GOT3 (cell line): ENCODE measurements at places on chromosomes 3 and 15.
A peak's percentile ranks its signal among the peaks of the same experiment; 100 is the strongest.

GRCh38 chr3:31917303-31918005 lies 63.6 kb downstream of the OSBPL10 start:
- no peak for DNase-seq

GRCh38 chr3:17179381-17180205 lies 294.8 kb downstream of the PLCL2 start:
- DNase-seq = no peak

DNA sequence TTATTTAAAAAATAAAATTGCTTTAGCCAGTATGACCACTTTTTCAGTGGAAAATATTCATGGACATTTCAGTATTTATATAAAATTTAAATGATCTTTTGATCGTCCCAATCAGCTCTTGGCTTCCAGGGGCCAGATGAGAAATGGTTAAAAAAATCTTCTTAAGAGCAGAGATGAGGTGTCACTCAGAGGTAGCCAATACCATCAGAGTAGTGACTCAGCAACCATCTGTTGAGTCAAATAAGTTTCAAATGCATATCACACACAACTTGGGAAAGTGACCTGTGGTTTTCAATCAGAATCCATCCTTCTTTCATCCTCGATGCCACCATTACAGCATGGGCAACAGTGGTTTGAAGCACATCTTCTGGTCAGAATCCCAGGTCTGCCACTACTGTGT lies 958.8 kb upstream of the NR2F2 start:
- DNase-seq = no peak

DNA sequence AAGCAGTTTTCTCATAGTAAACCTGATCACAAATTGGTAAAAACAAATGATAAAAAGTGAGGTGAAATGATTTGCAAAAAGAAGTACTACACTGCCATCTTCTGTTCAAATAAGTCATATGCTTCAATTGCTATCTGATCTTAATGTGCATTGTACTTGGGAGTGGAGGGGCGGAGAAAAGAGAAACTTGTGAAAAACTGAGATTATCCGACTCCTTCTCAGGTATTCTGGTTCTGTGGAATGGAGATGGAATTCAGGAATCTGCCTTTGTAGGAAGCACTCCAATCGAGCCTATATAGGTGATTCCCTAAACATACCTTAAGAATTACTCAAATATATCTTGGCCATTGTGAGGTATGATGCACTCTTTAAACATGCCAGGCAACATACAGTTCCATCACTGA lies 180.6 kb downstream of the CHL1 start:
- DNase-seq = no peak

DNA sequence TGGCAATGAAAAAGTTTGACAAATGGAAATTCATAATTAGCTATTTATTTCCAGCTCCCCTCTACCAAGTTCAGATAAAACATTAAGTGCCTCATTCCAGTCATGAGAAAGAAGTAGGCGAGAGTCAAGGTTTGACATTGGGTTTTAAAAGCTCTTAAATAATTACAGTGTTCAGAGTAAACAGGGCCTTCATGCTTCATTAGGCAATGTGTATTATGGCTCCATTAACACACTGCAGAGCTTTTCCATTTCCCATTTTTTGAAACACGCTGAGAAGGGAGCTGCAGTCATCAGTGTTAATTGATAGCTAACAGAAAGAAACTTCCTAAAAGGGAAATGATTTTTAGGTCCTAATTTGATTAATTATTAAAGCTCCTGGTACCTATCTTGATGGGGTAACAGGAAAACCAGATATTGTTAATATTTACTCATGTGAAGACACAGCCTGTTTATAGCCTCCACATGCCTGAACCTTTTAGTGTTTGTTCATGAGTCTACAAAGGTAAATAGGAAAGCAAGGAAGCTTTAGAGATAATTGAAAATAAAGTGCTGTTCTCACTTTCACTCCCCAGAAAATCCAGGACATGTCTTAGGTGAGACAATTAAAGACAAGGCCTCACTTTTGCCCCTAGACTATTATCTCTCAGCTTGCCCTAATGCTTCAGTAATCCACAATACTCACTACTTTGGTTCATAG lies 28.7 kb downstream of the SST start:
- DNase-seq = no peak

GRCh38 chr15:73108676-73109075 lies 56.4 kb downstream of the NEO1 start:
- no peak for DNase-seq

- no peak for DNase-seq
These were observed 94.6 kb upstream of the RASGRF1 start for GRCh38 chr15:79185199-79185598.

DNA sequence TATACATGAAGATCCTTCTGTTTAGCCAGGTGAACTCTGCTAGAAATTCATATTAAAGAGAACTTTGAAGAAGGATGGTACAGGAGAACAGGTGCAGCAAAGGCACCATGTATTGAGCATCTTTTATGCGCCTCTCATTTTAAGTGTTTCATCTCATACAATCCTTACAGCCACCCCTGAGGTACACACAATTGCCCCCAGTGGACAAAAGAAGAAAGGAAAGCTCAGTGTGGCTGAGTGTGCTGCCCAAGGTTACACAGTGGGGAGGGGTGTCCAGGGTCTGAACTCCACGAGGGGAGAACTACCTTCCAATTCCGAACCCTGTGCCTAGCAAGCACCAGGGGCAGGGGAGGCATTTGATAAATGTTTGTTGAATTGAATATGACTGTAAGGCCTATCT lies 98.6 kb downstream of the MECOM start:
- no peak for DNase-seq

GRCh38 chr15:70526221-70526973 lies 237.0 kb downstream of the UACA start:
- peak; percentile 27 for DNase-seq

GRCh38 chr15:25346371-25346770 lies 92.5 kb downstream of the UBE3A start:
- no peak for DNase-seq

DNA sequence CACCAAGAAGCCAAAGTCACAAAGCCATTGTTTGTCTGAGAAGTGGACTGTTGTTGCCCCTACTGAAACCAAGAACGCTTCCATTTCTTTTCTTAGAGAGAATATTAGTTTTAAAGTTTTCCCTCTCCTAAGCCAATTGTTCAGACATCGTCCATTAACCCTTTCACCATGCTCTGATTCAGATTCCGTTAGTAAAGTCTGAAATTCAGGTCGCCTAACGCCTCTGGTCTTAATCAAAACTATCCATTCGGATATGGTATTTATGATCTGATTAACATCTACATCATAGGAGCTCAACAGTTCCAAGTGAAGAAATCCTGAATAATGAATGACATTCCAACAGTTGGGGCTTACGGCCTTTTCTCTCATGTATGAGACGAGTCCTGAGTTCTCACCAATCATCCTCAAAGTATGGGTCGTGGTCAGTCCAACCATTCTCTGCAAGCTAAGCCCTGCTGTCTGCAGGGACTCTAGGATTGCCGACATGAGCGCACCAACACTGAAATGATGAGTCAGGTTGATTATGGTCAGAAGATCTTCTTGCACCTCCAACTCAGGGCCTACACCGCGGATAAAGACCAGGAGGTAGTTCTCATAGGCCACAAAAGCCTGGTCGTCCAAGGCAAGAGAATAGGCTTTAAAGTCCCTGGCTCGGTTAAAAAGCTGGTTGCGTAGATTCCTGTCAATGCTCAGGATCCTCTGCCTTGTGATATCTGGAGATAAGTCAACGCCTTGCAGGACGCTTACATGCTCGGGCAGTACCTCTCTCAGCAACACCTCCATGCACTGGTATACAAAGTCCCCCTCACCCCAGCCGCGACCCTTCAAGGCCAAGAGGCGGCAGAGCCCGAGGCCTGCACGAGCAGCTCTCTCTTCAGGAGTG lies 767 bp downstream of the EPM2AIP1 start:
- DNase-seq = no peak

DNA sequence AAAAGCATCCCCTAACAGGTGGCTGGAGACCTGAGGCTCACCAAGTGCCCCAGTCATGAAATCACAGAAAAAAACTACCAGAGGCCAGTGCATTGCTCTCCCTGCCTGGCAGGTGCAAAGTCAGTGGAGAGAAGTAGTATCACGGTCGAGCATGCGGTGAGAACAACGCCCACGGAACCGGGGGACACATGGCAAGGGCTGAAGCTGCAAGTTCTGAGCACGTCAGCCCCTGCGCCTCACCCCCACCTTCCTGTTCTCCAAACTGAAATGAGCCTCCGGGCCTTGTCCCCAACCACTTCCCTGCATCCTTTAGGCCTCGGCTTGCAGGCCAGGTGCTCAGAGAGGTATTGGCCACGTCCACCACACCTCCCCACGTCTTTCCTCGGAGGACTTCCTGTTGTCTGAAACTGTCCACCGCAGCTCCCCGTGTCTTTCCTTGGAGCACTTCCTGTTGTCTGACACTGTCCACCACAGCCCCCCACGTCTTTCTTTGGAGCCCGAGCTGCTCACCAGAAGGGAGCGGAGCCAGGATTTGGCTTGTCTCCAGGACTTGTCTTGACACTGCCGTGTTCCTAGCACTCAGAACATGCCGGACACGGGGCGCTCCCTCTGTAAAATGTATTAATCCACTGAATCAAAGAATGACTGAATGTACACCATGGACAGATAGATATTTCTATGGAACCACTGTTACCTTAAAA lies 43.9 kb downstream of the NSMCE3 start:
- no peak for DNase-seq

DNA sequence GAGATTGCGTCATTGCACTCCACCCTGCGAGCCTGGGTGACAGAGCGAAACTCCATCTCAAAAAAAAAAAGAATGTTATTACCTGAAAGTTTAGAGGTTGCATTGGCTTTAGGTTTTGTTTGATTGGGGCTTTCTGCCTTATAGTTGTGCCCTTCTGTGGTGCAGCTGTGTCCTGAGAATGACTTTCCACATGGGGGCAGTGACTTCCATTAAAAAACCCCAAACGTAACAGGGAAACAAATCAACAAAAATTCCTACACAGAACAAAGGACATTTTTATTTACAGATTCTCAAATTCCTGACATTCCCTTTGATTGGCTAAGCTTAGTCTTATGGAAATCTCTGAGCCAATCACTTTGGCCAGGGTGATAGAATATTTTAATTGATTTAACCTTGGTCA lies 154.1 kb upstream of the GPR149 start:
- no peak for DNase-seq

GRCh38 chr3:42371776-42372175 lies 38.6 kb downstream of the LYZL4 start:
- DNase-seq = no peak

- no peak for DNase-seq
These were observed 35.0 kb upstream of the DENND4A start for GRCh38 chr15:65827065-65827464.

DNA sequence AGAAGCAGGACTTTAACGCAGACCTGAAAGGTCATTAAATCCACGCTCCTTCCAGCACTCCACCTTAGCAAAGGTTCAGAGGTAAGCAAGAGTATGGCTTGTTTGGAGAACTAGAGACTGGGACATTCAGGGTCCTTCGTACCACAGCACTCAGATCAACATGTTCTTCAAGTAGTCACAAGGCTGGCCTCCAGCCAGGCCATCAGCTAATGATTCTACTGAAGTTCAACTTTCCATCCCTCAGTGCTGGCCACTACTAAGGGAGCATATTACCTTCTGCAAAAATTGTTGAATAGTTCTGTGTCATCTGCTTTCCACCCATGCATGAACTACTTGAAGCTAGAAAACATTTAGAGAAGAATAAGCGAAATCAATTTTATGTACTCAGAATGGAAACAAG lies 17.6 kb downstream of the CD200R1L start:
- DNase-seq = no peak

DNA sequence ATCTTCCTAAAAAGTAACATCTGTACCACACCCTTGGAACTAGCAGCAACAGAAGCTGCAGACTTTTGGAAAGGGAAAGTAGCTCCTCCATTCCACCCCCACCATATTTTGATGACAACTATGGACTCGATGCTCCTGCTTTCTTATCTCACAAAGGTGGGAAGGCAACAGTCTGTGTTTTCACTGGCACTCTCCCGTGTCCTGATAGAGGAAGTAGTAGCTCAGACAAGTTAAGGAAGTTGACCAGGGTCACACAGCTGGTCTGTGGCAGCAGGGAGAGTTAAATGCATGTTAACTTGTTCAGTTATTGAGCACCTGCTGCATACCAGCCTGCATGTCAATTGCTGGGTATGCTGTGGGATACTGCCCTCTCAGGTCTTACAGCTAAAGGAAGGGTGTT lies 33.1 kb downstream of the BHLHE40 start:
- no peak for DNase-seq

- no peak for DNase-seq
These were observed 330.4 kb upstream of the LRRFIP2 start for GRCh38 chr3:37504583-37505357.

DNA sequence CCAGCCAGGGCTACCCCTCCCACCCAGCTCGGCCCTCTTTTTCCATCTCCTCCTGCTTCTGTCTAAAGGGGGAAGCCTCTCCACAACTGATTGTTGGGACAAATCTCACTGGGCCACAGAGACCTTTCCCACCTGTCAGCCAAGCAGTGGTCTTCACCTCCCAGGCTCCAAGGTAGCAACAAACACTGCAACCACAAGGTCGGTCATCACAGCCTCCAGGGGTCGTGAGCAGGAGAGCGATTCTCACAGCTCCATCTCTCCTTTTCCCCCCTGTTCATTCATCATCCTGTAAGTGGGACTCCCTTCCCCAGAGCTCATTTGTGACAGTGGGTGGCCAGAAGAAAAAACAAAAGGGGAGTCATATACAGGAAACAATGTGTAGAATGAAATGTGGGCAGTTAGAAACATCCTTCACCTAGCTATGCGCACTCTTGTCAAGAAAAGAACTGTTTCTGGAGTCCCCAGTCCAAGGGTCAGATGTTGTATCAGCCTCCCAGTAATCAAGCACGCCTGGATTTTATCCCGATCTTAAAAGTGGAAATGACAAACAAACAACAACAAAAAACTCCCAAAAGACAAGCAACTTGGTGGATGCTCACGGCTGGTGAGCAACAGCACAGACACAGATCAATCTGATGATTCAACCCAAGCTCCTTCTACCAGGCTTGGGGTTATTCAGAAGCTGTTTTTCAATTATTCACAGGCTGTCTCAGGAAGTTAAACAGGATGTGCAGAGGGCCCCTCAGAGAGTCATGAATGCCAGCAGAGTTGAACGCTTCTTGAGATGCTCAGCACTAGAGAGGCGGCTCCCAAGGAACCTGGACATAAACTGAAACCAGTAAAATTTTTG lies 22.4 kb downstream of the LYZL4 start:
- DNase-seq = no peak

DNA sequence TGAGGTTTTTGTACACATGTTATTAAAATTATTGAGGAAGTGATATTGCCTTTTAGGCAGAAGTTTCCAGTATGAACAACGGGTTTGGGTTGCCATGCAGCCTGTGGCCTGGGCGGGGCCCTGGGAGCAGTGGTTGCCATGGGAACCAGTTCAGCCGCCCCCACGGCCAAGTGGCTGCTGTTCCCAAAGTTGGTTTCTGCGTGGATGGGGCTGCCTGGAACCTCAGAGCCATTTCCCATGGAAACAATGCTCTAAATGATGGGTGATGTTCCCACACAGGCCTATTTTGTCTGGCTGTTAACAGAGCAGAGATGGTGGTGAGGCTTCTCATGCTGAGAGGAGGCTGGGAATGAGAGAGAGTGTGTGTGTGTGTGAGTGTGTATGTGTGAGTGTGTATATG lies 19.5 kb downstream of the MRAS start:
- no peak for DNase-seq

GRCh38 chr3:73950865-73951558 lies 326.3 kb upstream of the PDZRN3 start:
- DNase-seq = no peak

- DNase-seq = peak; percentile 45
These were observed 213.2 kb upstream of the PFN2 start for GRCh38 chr3:150183678-150184425.

- no peak for DNase-seq
These were observed 51.2 kb upstream of the PHLDB2 start for GRCh38 chr3:111807826-111808225.
